Omental fat pad (tissue), 4 donors: ENCODE measurements at places on chromosomes 3 and 15.

DNA sequence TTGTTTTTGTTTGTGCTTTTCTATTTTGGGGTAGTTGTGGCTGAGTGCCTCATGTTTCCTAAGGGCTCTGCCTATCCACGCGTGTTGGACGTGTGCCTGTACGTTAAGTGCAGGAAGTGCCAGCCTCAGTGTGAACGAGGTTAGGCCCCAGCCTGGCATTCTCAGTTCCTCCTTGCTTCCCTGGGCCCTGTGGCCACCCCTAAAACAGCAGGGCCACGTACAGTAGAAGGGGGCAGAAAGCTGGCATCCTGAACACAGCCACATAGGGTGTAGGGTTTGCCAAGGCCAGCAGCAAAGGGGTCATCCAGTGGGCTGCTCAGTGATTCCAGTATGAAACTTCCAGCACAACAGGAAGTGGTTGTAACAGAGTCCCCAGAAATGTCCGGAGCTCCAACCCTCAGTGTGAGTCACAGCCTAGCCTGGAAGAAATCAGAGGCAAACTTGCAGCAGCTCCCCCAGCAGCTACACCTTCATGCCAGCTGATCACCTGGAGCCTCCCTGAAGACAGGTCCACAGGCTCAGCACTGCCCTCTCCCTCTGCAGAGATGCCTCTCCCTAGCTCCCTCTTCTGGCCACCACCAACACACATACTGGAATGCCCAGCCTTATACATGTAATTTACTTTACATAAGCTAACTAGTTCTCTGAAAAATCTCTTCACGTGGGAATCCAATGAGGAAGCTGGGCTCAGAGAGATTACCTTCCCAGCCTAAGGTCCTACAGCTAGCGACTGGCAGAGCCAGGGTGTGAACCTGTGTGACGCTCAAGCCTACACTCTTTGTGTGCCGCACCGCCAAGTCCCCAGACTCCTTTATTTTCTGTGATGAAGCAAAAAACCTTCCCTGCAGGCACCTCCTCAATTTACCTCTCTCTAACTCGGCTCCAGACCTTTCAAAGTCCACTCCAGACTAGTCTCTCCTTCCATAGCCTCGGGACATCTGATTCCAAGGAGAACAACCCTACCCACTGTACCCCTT, 26.6 kb downstream of the ILDR1 start:
- DNase-seq: no peak

DNA sequence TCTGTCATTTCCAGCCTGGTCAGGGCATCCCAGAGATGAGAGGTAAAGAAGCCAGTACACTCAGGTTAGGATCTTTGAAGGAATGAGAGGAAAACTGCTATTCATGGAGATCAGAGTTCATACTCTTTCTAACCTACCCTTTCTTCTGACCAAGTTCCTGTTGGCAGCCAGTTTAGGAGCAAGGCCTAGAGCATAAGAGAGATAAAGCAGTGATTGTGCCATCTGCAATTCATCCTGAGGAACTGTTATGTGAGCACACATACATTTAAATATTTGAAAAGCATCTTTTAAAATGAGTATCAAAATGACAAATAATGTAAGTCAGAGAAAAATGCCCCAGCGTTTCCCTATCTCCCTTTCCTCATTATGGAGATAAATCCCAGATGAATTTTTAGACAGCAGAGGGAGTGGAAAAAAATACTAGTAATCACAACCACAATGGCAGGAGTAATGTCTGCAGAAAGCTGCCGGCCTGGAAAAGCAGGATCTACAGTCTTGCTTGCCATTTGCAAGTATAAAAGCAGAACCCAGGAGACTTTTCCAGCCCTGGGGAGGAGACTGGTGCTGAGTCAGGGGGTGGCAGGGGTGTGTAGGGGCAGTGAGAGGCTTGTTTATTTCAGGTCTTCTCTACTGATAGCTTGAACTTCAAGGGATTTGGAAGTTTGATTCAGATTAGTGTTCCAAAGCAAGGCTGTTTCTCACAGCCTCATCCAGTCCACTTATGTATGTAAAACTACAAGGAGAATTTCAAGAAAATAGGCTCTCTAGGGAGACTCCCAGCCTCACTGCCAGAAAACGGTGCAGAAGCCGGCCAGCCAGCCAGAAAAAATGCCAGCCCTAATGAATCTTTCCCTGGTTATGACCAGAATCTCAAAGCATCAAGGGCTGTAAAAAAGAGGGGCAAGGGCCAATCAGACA, 1052.4 kb downstream of the TUSC7 start:
- no peak for DNase-seq

DNA sequence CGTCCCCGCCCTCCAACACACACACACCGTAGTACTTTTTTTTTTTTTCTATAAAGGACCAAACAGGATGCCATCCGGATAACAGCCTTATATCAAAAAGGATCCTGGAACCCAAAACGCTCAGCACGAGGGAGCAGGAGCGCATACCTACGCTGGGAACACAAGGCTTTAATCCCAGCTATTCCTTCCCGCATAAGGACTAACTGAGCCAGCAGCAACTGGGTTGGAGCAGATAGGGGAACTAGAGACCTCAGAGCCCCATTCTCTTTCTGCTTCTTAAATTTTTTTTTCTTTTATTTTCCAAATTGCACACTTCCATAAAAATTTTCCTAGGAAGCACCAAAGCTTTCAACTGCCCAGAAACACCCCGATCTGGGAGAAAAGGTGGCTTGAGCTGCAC, 1.3 kb downstream of the TRANK1 start:
- no peak for DNase-seq

GRCh38 chr3:88031642-88032077, 27.1 kb downstream of the CGGBP1 start:
- no peak for DNase-seq

- DNase-seq: no peak
Observed at GRCh38 chr3:31322460-31322859, 210.3 kb upstream of the STT3B start.

DNA sequence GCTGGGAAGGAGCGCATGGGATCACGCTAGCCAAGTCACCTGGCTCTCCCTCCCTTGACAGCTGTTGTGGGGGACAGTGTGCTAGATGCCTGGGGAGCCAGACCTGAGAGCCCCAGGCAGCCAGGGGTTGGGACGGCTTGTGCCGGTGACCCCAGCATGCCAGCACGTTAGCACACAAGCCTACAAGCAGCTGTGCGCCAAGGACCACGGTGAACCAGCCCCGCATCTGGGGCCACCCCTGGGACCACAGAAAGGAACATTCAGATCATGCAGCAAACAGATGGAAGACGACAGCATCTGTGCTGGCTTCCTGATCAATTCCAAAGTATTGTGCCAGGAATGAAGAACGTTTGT, 64.8 kb downstream of the NTRK3 start:
- DNase-seq: no peak

DNA sequence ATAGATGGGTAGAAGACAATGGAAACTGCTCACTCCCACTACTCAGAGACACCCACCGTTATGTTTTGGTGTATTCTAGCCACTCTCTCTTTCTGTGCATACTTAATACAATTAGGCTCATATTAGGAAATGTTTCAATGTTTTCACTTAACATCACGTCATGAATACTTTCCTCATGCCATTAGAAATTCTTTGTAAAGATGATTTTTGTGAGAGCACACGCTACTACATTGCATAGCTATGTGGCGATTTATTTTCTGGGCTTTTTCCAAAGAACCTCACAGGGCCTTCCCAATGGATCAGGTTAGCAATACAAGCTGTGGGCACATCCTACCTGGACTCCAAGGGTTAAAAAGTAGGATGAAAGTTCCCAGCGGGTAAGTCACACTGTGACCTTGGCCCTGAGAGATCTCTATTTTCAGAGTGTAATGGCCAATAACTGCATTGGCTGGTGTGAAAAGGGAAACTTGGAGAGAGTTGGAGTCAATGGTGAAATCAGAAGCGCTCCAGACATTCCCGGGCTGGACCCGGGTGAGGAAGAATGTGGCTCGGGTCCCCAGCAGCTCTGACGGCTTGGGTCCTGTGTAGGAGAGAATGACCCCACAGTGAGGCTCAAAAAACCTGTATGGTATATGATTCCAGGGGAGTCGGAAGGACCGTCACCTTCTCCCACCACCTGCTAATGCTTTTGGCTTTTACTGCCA, 25.8 kb upstream of the TGM5 start:
- no peak for DNase-seq

GRCh38 chr3:188442430-188442829, 288.5 kb downstream of the LPP start:
- no peak for DNase-seq

DNA sequence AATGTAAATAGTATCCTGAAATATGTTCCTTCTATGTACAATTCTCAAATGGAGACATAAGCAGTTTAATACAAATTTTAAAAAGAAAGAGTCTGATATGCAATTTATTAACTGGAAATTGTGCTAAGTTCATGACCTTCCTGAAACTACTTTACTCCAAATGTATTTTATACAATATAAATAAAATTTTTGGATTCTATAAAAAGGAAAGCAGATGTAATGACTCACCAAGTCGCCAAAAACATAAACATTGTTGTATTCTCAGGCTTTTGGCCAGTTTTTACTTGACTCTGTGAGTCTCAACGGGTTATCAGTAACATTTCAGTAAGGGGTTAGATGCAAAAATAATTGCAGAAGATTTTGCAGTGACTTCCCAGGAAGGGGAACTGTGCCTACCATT, 948.2 kb downstream of the EPHA3 start:
- DNase-seq: no peak

DNA sequence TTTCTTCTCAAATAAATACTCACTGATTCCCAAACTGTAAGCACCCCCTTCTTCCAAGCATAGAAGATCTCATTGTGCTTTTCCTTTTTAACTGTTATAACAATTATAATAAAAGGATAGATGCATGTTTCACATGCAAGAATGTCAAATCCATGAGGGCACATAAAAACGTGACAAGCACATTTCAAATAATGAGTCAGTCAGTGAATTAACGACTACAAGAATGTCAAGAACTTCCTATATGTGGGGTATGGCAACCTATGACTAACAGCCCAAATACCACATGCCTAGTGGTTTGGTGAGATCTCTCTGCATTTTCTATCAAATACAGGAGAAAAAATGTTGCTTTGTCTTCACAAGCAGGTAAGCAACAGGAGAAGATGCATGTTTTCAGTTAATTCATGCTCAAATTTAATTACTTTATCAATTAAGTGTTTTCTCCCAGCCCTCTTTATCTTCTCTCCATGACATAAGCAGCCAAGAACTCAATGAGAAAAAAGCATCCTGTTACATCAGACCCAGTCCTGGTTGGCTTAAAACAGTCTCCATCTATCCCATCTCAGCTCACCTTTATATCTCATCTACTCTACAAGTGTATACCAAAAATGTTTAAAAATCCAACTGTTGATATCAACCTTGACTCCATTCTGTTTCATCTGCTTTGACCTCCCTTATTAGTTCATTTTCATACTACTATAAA, 181.5 kb upstream of the LMCD1 start:
- no peak for DNase-seq

DNA sequence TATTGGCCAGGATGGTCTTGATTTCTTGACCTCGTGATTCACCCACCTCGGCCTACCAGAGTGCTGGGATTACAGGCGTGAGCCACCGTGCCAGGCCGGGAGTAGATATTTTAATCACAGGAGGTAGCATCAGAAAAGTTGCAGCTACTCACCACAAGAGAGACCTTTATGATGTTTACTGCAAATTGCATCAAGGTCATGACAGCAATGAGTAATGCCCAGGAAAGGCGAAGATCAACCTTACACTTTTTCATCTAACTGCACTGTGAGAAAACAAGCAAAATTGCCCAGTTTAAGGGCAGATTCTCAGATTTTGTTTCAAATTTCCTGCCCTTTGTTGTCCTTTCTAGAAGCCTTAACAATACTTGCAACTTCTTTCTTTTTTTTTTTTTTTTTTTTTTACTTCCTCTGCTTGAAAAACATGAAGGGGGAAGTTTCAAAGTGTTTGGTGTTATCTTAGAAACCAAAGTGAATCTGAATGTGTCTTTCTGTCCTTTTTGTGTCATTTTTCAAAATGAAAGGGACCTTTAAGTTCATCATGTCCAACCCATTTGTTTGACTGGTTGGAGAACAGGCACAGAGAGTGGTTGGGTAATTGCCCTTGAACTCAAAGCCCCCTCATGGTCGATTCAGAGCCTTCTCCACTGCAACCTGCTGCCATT, 25.0 kb downstream of the TGFBR2 start:
- DNase-seq: no peak

DNA sequence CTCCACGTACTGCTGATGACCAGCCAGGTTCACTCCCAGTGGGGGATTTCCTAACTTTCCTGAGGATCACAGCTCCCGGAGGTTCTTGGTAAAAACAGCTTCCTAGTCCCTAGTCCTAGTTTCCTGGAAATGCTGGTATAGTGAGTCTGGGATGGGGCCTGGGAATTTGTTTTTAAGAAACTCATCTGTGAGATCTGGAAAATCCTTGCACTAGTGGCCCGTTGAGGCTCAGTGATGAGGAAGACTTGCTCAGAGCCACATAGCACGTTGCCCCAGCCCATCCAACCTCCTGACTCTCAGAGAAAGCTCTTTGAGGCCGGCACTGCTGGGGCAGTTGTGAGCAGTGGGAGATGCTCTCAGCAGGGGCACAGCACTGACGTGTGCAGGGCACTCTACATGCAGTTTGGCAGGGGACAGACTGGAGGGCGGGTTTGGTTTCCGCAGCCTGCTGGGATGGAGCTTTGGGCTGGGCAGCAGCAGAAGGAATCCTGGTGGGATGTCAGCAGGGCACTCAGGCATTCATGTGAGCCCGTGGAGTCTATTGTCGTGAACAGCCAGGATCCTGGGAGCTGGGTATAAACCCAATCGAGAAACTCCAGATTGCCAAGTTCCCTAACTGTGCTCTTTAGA, 31.6 kb downstream of the SAXO2 start:
- DNase-seq: no peak

- no peak for DNase-seq
Observed at GRCh38 chr3:14906355-14906971, 40.9 kb upstream of the NR2C2 start.

DNA sequence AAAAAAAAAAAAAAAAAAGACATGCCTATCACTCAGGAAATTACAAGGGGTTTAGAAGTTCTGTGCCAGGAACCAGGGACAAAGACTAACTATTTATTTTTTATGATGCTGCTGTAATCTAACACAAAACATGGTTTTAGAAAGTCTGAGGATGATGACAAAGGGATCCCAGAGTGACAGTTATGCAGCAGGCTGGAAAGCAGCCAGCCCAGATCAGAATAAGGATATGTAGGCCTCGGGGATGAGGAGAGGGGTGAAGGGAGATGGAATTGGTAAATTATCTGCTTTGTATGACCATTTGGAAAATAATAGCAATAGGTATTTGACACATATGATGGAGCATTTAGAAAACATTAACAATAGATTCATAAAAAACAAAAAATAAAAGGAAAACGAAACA, 34.1 kb upstream of the NMD3 start:
- no peak for DNase-seq

- no peak for DNase-seq
Observed at GRCh38 chr3:3509665-3510064, 289.6 kb upstream of the LRRN1 start.

DNA sequence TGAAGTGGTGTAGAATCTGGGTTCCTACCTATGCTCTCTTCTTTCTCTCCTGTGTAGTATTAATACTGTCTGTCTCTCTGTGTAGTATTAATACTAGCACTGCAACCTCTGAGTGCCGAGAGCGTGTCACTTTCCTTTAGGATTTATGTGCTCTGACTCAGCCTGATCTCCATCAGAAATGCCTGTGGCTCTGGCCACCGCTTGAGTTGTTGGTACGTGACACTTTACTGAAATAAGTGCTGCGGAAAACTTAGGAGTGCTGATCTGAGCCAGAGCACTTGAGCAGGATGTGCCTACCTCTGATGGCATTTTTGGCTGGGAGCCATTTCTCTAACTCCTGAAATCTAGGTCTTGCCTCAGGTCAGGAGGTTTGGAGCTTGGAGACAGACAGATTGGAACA, 807.4 kb downstream of the SQOR start:
- DNase-seq: no peak
